ENCODE measurements at places on chromosomes 4 and X. TPM values are rescaled to one million over a fixed set of nuclear protein-coding genes. Genes with fewer than 3 reads are reported as not detected.

The CCNB3 gene
- 0.46 TPM for total RNA-seq

The ZNF280C gene
- total RNA-seq: 6.5 TPM

The RASL11B gene
- total RNA-seq: 0.32 TPM

The AREG gene
- 0.28 TPM for total RNA-seq

The SERPINA7 gene
- not detected for total RNA-seq

The TRPC5OS gene
- not detected for total RNA-seq

The AR gene
- not detected for total RNA-seq

The TMPRSS11D gene
- total RNA-seq: not detected

The CC2D2A gene
- not detected for total RNA-seq

The DUSP21 gene
- total RNA-seq: not detected

The CENPI gene
- total RNA-seq: 14.7 TPM

DNA sequence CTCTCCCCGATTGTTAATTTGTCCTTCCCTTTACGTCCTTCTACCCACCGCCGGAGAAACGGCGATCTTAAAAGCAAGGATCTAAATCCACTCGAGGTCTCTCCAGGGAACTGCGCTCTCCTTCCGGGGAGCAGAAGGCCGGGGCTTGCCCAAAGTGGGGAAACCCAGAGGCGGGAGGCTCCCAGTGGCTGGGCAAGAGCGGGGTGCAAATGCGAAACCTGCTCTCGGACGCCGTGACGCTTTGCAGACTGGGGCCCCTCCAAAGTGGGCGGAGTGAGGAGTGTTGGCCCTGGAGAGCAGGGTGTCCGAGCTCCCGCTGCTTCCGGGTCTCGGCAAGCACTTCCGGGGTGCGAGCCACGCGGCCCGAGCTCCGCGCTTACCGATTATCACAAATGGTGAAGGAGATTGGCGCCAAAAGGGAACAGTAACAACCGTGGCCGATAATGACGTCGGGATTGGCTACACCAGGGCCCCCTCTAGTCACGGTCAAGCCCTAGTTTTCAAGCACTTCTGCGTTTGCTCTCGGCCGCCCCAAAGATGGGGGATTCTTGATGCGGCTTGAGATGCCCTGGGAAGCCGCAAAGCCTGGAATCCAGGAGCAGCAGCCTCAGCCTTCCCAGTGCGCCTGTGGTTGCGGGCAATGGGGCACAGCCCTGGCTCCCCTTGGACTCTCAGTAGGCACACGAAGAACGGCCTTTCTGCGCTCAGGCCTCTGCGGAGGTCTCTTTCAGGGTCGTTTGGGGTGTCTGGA lies 29.0 kb downstream of the HAND2 start:
- DNase-seq: peak; percentile 33

- DNase-seq: no peak
Observed at GRCh38 chrX:37686996-37687395, 1.4 kb downstream of the XK start.

GRCh38 chrX:45070116-45071007 lies 130.3 kb downstream of the DIPK2B start:
- DNase-seq: no peak

- DNase-seq: no peak
Observed at GRCh38 chrX:139971394-139971749, 6.1 kb upstream of the CXorf66 start.

GRCh38 chrX:1596676-1597344 lies 5.4 kb downstream of the AKAP17A start:
- DNase-seq: no peak

GRCh38 chr4:155076256-155076785 lies 132.1 kb upstream of the NPY2R start:
- DNase-seq: no peak

DNA sequence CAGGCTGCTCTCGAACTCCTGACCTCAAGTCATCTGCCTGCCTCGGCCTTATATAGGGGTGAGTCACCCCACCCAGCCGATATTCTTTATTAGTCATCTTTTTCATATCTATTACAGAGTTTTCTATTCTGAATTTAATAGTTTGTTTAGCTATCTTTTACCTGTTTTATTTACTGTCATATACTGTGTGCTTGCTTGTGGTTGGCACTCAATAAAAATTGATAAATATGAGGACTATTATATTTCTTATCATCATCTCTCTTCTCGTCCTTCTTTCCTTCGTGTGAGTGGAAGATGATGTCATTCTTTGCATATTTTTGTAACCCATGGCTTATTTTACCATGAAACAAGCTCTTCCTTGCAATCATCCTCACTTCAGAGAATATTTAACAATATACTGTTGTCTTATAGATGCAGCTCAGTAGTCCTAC lies 265.5 kb downstream of the ARHGAP24 start:
- no peak for DNase-seq

- no peak for DNase-seq
Observed at GRCh38 chr4:177006331-177006730, 213.6 kb upstream of the VEGFC start.

DNA sequence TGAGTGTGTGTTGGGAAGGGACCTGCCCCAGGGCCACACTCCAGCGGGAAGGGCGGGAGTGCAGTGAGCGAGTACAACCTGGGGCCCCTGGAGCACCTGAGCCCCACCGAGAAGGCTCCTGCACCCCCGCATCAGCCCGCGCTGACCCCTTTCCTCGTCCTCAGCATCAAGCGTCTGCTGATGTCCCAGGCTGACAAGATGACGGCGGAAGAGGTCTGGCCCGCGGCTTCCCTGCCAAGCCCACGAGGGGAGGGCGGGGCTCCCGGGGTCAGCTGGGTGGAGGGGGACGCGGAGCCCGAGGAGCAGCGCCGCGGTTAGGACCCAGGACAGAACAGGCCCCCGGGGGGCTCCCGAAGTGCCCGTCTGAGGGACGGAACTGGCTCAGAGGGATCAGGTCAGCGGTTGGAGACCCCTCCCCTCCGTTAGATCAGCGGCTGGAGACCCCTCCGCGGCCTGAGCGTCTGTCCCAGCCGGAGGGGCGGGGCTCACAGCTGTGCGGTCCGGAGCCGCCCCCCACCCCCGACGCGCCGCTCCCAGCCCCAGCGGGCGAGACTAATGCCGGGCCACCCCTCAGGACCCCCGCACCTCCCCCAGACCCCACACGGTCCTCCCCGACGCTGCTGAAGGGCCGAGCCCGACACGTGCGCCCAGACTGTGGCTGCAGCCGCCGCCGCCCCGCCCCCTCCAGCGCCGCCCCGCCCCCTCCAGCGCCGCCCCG lies 6.7 kb downstream of the MYL5 start:
- DNase-seq: peak; percentile 79

DNA sequence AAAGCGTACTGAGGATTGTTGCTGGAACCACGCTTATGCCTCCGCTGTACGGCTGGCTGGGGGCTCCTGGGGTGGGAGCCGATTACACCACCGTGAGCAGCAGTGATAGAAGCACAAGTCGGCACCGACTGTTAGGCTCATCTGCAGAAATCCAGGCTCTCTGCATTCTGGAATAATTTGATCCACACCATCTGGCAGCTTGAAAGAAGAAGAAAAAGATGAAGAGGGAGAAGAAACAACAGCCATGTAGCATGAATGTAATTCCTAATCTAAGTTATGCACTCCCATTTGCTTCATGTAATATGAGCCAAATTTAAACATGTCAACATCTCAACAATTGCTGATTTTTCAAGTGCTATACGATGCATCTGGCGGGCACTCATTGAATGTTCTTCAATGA lies 84.6 kb upstream of the DHX15 start:
- DNase-seq: no peak

- DNase-seq: no peak
Observed at GRCh38 chr4:86357608-86358007, 2.2 kb downstream of the MAPK10 start.

DNA sequence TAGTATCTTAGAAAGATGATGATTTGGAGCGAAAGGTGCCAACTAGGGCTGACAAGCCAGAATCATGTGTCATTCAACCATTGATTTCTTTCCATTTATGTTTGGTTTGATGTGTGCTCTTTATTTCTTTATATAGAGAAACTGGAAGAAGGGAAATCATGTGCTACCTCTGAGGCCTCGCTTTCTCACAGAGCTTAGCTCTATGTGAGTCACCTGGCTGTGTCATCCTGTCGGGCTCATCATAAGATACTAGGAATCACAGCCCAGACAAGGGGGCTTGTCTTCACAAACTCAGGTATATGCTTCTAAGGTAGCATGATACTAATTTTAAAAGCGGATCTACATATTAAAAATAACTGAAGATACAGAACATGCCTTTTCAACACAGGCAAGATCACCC lies 81.7 kb upstream of the GPM6B start:
- no peak for DNase-seq

GRCh38 chr4:17468619-17469221 lies 43.2 kb downstream of the QDPR start:
- DNase-seq: no peak

DNA sequence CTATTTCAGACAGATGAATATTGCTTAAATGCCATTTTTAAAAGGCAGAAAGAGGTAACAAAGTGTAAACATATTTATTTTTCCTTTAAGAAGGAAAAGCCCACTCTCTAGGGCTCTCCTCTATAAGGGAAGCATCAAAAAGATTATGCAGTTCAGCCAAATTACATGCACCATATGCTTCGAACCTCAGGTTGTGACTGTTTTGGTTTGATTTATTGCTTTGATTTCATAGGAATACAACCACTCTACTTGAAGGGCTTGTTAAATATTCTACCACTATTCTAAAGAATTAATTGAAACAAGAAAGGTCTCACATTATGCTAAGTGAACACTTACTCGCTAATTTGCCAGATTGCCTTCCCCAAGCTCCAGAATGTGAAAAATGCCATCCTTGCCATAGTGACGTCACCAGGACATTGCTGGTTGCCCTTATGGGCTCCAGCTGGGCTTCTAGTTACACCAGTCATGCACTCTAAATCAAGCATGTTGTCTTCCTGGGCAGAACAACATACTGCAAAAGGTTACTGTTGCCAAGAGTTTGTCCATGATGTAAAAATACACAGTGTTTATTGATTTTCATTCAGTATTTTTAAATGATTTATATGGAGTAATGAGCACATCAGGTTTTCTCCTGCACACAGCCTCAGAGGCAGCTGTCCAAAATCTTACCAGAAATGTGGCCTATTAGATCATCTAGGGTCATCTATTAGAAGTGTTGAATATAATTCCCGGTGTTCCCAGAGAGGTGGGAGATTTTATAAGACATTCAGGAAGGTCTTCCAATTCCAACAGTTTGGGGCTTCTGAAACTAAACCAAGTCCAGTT lies 164.4 kb upstream of the RAPGEF2 start:
- DNase-seq: no peak

- no peak for DNase-seq
Observed at GRCh38 chrX:113833096-113834055, 750.5 kb upstream of the HTR2C start.

DNA sequence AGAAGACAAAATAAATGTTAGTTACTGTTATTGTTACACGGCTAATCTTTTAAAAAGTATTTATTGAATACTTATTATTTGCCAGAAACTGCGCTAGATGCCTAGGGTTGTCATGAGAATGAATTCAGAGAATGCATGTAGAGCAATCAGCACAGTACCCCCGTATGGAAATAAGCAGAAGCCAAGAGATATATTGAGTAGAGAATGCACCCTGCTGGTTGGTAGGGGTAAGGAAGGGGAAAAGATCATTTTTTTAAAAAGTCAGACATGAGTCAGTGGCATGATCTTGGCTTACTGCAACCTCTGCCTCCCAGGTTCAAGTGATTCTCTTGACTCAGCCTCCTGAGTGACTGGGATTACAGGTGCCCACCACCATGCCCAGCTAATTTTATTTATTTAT lies 13.1 kb upstream of the DRP2 start:
- no peak for DNase-seq

GRCh38 chr4:138599965-138600364 lies 357.8 kb upstream of the SLC7A11 start:
- DNase-seq: no peak

GRCh38 chrX:110401135-110401534 lies 42.5 kb downstream of the RTL9 start:
- no peak for DNase-seq

DNA sequence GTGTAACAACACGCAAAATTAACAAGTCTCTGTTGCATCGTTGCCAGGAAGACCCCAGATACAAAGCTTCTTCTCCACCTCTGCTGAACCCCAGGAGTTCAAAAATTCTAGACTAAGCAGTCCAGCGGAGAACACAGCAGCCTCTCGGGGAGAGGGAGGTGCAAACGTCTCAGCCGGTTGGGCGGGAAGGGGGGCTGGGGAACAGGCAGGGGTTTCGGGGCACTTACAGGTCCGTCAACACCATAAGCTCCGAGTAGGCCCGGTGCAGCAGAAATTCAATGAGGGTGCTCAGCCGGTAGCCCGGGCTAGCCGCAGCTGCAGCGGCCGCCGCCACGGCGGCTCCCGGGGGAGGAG lies 394 bp downstream of the MED14 start:
- DNase-seq: no peak

DNA sequence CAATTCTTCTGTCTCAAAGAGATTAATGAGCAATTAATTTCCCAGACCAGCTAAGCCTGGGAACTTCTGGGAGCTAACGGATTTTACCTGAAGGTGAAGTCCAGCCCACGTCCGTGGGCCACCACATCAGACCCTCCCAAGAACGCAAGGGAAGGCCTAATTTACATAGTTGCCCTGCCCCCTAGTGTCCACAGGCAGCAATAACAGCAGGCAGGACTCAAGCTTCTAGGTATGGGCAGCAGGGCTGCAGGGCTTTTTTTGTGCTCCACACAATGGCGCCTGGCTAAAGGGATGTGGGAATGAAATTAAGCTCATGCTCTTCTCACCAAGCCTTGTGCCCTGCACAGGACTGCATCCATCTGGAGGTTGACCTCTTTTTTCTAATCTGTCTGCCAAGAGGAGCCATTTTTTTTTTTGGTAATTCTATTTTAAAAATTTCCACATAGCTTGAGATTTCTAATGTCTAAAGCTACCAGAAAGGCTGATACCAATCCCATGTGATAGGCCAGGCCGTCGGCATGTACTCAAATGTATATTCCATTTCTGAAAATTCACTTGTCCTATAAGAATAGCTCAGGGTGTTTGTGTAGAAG lies 111.9 kb upstream of the TMEM164 start:
- peak; percentile 20 for DNase-seq

- no peak for DNase-seq
Observed at GRCh38 chr4:153997516-153997915, 208.6 kb upstream of the SFRP2 start.

GRCh38 chr4:88958080-88958479 lies 98.9 kb downstream of the FAM13A start:
- no peak for DNase-seq

All from activated naive CD8-positive, alpha-beta T cell treated with anti-CD3 and anti-CD28 coated beads for 36 hours (primary cell).